ENCODE measurements at places on chromosomes 5 and 9.

GRCh38 chr5:167999182-167999581 lies 292.3 kb upstream of the WWC1 start:
- no peak for DNase-seq

- DNase-seq, result no peak
These were observed 418.2 kb downstream of the IRX2 start for GRCh38 chr5:2333291-2333690.

GRCh38 chr5:3995954-3996619 lies 400.5 kb downstream of the IRX1 start:
- DNase-seq, result no peak

DNA sequence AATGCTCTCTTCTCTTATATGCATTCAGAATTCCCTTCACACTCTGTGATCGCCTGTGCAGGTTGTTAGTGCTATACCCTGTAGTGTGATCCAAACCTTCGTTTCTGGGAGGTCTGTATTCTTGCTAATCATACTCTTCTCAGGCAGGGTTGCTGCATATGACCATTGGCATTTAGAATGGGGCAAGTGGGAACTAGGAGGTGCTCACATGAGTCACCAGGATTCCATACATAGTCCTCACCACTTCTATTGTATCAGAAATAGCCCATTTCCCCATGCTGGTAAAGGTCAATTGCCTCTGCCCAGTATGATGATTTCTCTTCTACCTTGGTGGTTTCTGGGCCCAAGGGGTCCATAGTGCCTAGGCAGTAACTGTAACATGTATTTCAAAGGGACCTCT lies 443.5 kb upstream of the CDH6 start:
- DNase-seq, result no peak

- no peak for DNase-seq
These were observed 523.0 kb downstream of the MTRR start for GRCh38 chr5:8391911-8392310.

DNA sequence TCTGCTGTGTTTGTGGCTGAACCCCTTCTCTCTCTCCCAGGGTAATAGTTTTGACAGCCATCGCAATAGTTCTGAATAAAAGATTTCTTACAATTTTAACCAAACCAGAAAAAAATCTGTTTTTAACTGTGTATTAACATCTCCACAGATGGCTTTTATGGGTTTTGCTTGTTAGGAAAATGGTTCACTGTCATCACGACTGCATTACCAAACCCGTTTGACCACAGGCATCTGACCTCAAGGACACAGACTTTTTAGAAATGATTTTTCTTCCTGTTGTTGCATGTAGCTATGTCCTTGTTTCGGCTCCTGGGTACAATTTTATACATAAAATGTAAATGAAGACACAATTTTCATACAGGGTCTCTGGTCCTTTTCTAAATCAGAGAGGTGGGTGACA lies 316.1 kb downstream of the IRX1 start:
- no peak for DNase-seq

DNA sequence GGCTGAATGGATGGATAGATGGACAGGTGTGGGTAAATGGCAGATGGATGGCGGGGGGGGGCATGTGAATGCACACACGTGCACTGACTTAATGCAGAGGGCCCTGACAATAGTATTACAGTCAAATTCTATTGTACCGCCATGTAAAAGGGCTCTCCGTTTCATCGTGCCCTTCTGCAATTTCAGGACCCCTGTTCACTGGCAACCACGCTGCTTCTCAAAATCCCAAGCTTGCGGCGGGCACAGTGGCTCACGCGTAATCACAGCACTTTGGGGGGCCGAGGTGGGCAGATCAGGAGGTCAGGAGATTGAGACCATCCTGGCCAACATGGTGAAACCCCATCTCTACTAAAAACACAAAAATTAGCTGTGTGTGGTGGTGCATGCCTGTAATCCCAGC lies 211.4 kb downstream of the BNC2 start:
- DNase-seq, result no peak

DNA sequence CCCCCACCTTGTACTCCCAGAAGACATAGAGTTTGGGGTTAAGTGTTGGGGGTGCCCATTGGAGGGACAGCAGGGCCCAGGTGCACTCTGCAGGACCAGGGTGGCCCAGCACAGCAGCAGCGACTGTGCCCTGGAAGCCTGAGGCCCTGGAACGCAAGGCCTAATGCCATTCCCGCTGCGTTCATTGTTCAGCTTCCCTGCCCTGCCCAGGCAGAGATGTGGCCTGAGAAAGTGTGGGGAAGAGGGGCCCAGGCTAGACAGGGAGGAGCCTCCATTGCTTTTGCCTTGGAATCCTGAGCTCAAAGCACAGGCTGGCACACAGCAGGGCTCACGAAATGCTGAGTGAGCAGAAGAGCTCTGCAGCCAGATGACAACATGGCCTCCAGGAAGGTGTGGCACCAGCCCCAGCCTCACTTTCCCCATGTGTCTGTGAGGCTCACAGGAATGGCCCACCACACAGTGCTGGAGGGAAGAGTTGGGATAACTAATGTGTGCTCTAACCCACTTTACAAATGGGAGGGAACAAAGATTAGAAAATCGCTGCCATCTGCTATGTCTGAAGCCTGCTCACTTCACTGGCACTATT lies 19.4 kb downstream of the S1PR3 start:
- no peak for DNase-seq

DNA sequence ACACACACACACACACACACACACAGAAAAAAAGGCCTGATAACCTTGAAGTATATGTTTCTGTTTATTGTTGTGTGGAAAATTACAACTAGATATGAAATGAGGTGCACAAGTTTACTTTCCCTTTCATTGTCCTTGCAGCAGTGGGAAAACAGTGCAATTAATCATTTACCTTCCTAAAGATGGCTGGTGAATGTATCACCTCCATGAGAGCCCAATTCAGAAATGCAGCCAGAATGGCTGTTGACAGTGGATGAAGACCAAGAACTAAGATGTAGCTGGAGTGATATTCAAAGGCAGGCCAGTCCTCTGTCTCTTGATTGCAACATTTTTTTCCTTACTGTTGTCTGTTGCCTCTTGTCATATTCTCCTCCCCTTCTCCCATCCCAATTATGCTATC lies 49.6 kb upstream of the EIF4EBP3 start:
- no peak for DNase-seq

GRCh38 chr5:51375084-51375483 lies 8.2 kb upstream of the ISL1 start:
- no peak for DNase-seq

- peak; percentile 67 for DNase-seq
These were observed 893 bp upstream of the SH2D3C start for GRCh38 chr9:127779136-127779981.

GRCh38 chr5:147098233-147098790 lies 136.5 kb upstream of the STK32A start:
- peak; percentile 40 for DNase-seq

All from NB4 (cell line).